Caco-2 (cell line): ENCODE measurements at places on chromosomes 2 and 18. TPM values are rescaled to one million over a fixed set of nuclear protein-coding genes. Genes with fewer than 3 reads are reported as not detected.

Gene ANO7
- total RNA-seq, result 4.1 and 4.7 TPM in 2 replicates

Gene CLEC4F
- 0.16 TPM in 1 of 2 replicates, not detected in the other for total RNA-seq

Gene UGT1A7
- 0.18 and 0.63 TPM in 2 replicates for total RNA-seq

Gene NEU2
- total RNA-seq, result not detected in 2 replicates

Gene PSD4
- total RNA-seq, result 15.5 and 18.7 TPM in 2 replicates

DNA sequence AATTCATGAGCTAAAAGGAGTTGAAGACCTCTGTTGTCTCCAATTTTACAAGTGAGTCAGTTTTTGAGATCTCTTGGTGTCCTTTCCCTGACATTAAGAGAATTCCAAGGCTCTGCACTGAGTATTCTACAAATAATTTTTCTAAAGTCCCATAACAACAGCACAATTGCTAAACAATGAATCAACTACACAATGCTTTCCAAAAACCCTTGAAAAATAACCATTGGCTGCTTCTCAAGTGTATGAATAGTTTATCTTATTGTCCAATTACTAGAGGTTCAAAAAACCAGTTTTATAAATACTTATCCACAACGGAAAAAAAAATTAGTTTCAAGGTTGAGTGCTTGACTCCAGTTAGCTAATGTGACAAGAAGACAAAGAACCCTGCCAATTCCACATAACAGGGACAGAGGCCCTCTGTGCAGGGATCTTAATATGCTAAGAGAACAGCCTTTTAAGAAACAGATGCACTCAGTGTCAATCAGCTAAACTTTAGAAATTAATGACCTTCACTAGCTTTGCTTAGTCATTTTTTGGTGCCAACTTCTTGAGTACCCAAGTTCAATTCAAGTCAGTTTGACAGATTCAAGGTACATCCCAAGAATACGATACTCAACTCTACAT, 266.6 kb upstream of the CYP26B1 start:
- no peak for DNase-seq

DNA sequence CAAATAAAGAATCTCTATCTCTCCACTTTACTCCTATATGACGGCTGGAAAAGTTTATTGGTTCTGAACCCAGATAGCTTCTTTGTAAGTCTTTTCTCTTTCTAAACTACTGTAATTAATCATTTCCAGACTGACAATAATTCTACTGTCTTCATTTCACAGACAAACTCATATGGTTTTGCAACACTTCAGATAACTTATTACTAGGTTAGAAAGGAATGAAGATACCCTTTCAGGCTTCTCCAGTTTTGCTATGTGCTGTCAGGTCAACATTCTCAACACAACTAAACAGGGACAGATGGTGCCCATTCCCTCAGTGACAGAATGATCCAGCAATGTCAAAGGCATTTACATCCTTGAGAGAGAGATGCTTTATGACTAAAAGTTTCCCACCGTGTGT, 198.5 kb upstream of the ITGA4 start:
- no peak for DNase-seq

DNA sequence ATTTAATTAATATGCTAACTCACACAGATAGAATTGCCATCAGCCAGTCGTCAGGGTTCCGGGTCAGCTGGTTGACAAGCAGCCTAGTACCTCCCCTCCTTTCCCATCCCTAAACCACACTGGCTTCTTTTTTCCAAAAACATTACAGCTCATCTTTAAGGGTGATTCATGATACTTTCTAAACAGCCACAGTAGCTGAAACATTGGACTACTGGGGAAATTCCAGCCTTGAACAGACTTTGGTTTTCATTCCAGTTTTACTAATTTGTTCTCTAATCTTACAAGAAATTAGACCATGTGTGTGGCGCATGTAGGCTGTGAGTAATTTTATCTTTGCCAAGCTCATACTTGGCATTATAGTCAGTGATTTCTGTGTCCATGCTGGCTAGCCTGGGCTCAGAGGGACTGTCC, 110.8 kb downstream of the FMNL2 start:
- no peak for DNase-seq

- no peak for DNase-seq
Measured at GRCh38 chr2:230327418-230328154, 593 bp downstream of the SP140L start.

DNA sequence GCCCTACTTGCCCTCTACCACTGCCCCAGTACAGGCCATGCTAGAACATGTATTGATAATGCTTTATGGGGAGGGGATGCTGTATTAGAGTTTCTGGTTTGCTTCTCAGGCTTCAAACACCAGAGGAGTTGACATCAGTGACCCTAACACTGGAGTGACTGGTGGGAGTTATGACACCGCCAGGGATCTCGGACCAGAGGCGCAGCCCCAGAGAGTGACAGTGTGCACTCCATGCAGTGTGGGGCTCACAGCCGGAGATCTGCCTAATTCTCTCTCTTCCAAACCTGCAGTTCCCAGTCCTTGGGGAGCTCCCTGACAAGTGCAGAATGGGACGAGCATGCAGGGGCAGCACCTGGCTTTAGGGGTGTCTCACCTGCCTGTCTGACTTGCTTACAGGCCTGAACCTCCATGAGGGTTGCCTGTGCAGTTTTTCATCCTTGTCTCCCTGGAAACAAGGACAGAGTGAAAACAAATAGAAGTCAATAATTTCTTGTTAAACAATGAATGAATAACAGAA, 244.9 kb upstream of the MYT1L start:
- DNase-seq, result no peak

GRCh38 chr2:121454549-121455090, 76.1 kb upstream of the RNU4ATAC start:
- no peak for DNase-seq

DNA sequence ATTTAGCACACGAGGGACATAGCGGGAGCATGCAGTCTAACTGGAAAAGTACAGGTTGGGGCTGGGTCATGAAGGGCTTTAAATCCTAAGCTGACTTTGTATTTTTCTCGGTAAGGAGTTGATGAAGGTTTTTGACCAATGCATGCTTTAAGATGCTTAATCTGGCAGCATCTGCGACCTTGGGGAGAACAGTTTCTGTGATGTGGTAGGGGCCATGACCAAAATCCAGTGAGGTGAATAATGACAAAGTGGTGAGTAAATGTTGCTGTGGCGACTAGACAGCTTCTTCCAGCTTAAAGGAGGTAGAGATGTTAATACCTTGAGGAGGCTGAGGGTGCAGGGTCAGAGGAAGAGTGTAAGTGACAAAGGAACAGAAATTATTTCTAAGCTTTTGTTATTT, 174.6 kb upstream of the ALPP start:
- no peak for DNase-seq

- no peak for DNase-seq
Measured at GRCh38 chr18:48123324-48123723, 192.9 kb upstream of the SMAD2 start.

GRCh38 chr2:119682578-119682977, 3.6 kb downstream of the TMEM177 start:
- DNase-seq, result no peak

GRCh38 chr18:40851014-40851429, 1104.0 kb upstream of the PIK3C3 start:
- no peak for DNase-seq

- no peak for DNase-seq
Measured at GRCh38 chr2:26299471-26300101, 46.4 kb upstream of the SELENOI start.

DNA sequence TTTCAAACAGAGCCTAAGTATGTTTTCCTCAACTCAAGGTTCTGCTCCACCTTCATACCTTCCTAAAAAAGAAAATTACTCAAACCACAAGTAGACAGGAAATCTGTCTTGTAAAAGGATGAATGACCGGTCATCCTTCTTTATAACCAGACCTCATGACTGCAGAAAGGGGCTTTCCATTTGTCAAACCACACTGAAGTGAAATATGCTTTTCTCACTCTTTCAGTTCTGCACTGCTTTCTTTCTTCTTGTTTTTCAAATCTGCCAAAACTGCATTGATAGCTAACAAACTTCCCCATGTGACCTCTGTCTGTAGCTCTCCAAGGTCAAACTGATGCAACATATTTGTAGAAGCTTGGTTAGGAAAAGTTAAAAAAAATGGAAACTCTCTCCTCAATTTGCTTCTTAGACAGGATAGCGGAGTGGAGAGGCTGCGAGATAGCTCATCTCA, 308.9 kb upstream of the CCDC68 start:
- DNase-seq, result no peak

- DNase-seq, result peak; percentile 15
Measured at GRCh38 chr2:240509667-240510512, 47.9 kb downstream of the ANKMY1 start.

GRCh38 chr2:153519257-153519875, 40.8 kb upstream of the RPRM start:
- peak; percentile 55 for DNase-seq

- DNase-seq, result no peak
Measured at GRCh38 chr2:219252900-219253752, at the start of gene TUBA4B. TUBA4B (plus strand) TSS chr2:219253243; CDS start chr2:219253408, 165 bp downstream.
